ENCODE measurements at places on chromosomes 5 and 9.
A peak's percentile ranks its signal among the peaks of the same experiment; 100 is the strongest.

GRCh38 chr9:137146527-137146918, 7.6 kb downstream of the GRIN1 start:
- DNase-seq = no peak

DNA sequence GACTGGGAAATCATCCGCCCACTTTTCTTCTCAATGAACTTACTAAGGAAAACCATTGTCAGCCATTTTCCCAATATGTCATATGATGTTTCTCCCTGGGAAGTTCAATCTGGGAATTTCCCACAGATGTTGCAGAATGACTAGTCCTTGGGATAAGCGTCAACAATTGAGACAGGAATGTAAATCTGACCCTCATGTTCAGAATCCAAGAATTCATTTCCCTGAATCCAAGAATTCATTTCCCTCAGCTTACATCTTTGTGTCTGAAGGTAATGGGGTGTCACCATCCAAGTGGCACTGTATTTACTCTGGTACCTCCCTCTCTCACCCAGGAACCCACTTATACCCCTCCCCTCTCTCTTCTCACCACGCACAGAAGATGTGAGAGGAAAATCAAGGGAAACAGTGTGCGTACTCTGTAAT, 7.4 kb downstream of the KLF9 start:
- no peak for DNase-seq

GRCh38 chr9:129386812-129387177, 208.7 kb upstream of the IER5L start:
- no peak for DNase-seq

GRCh38 chr9:28155067-28155466, 581.8 kb upstream of the C9orf72 start:
- DNase-seq = no peak

DNA sequence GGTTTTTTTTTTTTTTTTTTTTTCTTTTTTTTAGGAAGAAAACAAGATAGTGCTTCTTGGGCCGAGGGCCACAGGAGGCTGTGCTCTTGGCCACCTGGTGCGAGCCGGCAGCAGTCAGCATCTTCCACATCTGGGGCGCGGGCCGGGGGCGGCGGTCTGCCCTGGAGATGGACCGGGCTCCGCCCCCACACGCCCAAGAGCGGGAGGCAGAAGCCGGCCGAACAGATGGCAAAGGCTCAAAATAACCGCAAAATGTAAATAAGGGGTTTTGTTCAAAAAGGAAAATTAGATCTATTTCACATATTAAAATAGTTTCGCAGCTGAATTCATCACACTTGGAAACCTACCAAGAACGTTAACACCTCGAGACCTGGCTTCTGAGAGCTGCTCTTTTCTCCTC, 51.5 kb upstream of the UBAC1 start:
- DNase-seq = no peak

DNA sequence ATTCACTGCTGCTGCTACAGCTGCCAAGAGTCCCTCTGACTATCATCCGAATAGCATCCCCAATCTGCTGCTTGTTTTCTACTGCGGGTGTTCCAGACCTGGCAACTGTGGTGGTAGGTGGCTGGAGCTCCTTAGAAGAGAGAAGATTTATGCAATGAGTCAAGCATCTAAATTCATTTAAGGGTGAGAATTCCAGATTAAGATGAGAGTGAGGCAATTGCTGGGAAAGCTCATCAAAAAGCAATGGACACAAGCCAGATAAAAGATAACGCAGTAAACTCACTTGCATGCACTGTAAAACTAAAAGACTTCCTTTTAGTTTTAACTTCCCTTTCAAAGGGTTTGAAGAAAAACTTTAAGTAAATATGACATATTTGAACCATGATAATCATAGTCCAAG, 3.9 kb downstream of the PLK2 start:
- DNase-seq = no peak

GRCh38 chr9:14391620-14392019, 77.7 kb upstream of the NFIB start:
- DNase-seq = no peak

DNA sequence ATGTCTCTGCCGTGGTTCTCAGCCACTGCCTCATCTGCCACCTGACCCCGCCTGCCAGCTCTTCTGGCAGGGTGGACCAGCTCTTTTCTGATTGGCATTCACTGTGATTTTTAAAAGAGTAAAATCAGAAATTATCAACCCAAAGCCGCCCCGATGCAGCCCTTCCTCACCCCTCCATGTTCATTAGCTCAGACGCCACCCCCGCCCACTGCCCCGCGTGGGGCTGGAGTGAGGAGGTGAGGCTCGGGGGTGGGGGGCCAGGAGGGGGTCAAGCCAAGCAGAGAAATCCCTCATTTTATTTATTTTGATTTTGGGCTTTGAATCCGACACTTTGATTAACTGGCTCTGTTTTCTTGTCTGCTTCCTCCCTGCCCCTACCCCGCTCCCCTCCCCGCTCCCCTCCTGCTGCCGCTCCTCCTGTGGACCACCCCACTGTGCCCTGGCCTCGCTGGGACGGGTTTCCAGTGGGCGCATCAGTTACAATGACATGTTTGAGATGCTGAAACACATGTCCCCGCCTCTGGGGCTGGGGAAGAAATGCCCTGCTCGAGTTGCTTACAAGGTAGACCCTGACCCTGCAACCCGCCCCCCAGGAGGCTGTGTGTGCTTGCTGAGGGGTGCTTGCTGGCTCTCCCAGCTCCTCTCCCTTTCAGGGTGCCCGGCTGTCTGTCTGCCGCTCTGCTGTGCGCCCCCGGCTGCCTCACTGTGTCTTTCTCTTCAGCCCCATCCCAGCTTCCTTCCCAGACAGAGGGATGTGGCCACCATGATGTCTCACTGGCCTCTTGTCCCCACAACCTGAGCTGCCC, 224.9 kb downstream of the CACNA1B start:
- no peak for DNase-seq

- no peak for DNase-seq
Observed at GRCh38 chr5:131381777-131382176, 117.9 kb downstream of the CDC42SE2 start.

- DNase-seq = no peak
Observed at GRCh38 chr5:31481531-31482165, 50.2 kb downstream of the DROSHA start.

DNA sequence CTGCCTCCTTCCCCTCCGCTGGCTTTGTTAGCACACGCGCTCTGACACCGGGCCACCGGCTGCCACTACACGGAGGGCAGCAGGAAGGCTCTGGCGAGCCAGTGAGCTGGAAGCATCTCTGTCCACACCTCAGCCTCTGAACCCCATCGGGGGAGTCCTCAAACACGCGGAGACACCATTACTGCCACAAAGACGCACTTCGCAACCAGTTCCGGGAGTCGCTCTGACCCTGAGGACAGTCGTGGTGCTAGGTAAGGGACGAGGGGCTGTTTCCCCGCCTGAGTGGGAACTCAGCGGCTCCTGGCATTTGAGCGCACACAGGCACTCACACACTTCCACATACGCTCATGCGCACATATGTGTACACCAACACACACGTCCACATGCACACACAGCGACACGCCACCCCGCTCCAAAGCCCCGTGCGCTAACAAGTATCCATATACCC, 160.0 kb downstream of the C9orf152 start:
- DNase-seq = peak; percentile 33

DNA sequence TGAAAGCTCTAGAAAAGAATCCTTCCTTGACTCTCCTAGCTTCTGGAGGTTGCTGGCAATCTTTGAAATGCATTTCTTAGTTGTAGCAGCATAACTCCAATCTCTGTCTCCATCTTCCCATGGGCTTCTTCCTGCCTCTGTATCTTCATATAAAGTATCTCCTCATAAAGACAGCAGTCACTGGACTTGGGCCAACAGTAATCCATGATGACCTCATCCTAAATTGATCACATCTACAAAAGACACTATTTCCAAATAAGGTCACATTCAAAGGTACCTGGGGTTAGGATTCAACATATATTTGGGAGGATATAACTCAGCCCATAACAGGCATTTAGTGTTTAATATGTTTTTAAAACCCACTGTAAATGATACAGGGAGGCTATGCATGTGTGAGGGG, 123.3 kb downstream of the MLLT3 start:
- DNase-seq = no peak

DNA sequence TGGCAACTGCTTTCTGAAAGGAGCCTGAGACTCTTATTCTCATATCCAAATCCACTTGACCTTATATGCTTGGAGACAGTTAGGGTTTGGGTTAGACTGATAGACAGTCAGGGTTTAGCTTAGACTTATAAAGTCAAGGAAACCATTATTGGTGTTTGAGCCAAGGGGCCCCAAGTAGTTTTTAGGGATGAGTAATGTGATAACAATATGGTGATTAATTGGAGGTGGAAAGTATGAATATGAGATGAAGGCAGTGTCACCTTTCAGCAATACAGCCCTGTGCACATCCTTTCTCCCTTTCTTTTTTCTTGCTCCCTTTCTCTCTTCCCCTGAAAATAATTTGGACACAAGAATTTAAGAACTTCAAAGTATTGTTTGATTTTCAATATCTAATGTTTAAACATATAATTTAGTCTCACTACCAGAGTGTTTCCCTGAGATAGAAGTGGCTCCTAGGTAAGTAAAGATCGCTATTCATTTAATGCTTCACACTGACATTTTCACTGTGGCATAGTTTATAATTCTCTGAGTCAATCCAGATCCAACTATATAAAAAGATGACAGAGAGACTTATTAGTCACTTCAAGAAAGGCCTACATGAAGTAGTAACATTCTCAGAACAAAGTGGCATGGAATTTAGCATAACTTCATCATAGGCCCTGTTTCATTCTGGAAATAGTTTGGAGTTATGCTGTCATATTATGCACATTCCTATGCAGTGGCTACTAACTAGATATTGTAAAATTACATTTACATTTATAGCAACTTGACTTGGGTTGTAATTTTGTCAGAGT, 200.8 kb downstream of the CHSY3 start:
- no peak for DNase-seq

- DNase-seq = no peak
Observed at GRCh38 chr5:67395790-67396418, 199.3 kb upstream of the CD180 start.

GRCh38 chr5:142235050-142235797, 89.6 kb downstream of the SPRY4 start:
- DNase-seq = no peak

- DNase-seq = no peak
Observed at GRCh38 chr5:58544926-58545325, 37.9 kb upstream of the RAB3C start.

DNA sequence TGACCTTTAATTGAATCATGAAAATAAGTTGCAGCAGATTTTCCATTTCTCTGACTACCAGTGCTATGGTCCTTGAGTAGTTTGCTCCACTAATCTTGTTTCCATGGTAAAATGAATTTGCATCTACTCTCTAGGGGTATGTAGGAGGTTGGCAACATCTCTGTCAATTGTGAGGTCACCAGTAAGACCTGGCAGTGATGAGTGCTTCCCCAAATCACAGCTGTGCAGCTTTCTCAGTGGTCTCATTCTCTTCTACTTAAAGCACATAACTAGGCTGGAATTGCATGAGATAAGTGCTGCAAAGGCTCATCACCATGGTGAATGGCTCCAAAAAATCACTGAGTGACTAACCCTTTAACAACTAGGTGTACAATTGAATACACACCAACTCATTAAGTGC, 36.3 kb downstream of the ADAMTS19 start:
- DNase-seq = no peak

DNA sequence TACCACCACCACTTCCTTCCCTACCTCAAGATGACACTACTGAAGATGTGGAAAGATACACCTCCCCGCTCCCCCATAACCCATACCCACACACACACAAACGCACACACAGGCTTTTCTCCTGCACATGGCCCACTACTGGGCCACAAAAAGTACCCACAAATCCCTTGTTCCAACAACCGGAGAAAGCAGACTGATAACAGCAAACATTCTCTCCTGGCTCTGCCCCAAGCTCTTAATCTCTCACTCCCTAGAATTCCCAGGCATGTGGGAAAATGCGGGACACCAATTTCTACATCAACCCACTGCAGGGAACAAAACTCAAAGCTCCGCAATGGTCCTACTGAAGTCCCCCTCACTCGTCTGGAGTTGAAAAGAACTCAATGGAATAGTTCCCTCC, 611.0 kb upstream of the KLF4 start:
- no peak for DNase-seq

- DNase-seq = no peak
Observed at GRCh38 chr5:181087309-181087708, 43.7 kb downstream of the OR2V1 start.

GRCh38 chr5:55437859-55438206, 96.9 kb downstream of the PLPP1 start:
- no peak for DNase-seq

DNA sequence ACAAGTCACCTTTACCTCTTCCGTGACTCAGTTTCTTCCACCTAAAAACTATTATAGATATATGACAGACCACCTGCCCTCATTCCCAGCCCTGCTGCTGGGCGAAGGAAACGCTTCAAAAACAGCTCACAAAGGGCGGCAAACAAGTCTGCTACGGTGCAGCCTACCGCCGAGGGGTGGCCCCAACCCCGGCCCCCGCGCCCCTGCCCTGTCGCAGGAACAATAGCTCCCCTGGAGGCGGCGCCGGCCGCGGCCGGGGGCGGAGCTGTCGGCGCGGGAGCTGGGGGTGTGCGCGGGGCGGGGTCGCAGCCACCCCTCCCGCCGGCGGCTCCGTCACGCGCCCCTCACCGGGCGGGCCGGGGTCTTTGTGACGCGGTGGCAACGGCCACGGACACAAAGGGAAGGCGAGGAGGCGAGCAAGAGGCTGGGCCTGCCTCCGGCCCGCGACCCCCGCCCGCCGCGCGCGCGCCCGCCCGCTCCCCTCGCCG, at the start of gene TMEFF1:
TSS of gene TMEFF1 (plus strand) at position 362 of the 488 bp plus-strand sequence. CDS start 396 bp downstream, outside the sequence.
- peak; percentile 18 for DNase-seq

DNA sequence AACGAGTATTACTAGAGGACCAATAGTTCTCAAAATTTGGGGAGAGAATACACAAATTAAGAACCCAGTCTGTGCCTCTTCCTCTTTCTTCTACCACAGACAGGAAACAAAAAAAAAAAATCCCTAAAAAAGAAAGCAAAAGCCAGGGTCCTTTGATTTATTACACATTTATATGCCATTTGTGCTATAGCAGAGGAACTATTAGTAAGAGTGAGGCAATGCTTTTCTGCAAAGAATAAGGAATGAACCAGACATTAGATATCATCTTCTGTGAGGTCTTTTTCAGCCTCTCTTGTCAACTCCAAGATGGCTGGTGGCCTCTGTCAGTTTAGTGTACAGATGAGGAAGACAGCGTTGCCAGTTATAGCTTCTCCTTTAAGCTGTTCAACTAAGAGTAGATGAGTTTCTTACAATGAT, 127.6 kb downstream of the RFX3 start:
- no peak for DNase-seq

- peak; percentile 27 for DNase-seq
Observed at GRCh38 chr9:83538172-83538889, at the start of gene FRMD3. FRMD3 (minus strand) TSS chr9:83538401; CDS start chr9:83538231, 170 bp downstream.
